ENCODE measurements at places on chromosomes 6 and 20.
A peak's percentile ranks its signal among the peaks of the same experiment; 100 is the strongest.

GRCh38 chr6:105024803-105025202 is 67.9 kb downstream of the LIN28B start:
- no peak for DNase-seq

GRCh38 chr20:922781-923180 is 6.6 kb upstream of the ANGPT4 start:
- DNase-seq = no peak

- DNase-seq = no peak
Observed at GRCh38 chr6:70857387-70858077, 99.3 kb downstream of the B3GAT2 start.

DNA sequence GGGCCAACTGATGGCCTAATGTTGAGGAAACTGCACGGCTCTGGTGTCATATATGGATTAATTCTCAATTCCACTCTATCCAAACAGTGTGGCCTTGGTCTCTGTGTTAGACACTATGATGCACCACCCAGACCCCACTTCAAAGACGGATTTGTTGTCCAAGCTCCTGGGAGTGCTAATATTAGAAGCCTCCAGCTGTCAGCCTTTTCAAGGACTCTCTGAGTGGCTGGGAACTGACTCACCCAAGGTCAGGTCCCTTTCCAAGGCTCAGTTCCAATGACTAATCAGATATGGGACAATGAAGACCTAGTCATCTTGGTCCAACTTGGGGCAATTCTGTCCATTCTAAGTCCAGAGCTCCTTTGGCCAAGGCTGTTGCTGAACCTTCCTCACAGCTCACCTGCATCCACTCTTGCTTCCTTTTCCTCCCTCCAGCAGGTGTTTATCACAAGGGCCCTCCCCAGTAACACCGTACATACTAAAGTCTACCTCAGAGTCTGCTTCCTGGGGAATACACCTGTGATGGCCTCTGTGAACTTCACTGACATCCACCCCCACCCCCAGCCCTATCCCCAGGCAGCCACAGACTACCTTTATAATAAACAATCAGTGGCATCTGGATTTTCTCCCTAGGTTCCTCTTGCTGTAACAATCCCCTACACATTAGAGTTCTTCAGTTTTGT is 7.2 kb upstream of the IL20RA start:
- no peak for DNase-seq

GRCh38 chr20:10219993-10220750 is 1.5 kb downstream of the SNAP25 start:
- no peak for DNase-seq

GRCh38 chr20:32511358-32512046 is 73.6 kb downstream of the NOL4L start:
- no peak for DNase-seq

GRCh38 chr20:62808211-62808865 is 3.7 kb downstream of the OGFR start:
- DNase-seq = peak; percentile 57

DNA sequence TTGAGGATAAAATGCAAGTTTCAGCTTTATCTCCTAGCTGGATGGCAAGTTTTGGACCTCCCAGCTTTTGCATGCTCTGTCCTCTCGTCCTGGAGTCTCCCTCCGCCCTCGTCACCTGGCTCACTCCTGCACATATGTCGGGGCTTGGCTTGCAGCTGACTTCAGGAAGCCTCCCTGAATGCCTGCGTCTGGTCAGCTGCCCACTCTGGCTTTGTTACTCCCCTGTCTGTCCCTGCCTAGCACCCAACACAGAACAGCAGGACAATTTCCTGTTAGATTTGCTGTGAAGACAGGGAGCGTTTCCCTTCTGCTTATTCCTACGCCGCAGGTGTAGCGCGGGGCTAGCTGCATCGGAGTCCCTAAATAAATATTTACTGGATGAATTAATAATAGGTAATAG is 5.4 kb downstream of the JPH2 start:
- no peak for DNase-seq

DNA sequence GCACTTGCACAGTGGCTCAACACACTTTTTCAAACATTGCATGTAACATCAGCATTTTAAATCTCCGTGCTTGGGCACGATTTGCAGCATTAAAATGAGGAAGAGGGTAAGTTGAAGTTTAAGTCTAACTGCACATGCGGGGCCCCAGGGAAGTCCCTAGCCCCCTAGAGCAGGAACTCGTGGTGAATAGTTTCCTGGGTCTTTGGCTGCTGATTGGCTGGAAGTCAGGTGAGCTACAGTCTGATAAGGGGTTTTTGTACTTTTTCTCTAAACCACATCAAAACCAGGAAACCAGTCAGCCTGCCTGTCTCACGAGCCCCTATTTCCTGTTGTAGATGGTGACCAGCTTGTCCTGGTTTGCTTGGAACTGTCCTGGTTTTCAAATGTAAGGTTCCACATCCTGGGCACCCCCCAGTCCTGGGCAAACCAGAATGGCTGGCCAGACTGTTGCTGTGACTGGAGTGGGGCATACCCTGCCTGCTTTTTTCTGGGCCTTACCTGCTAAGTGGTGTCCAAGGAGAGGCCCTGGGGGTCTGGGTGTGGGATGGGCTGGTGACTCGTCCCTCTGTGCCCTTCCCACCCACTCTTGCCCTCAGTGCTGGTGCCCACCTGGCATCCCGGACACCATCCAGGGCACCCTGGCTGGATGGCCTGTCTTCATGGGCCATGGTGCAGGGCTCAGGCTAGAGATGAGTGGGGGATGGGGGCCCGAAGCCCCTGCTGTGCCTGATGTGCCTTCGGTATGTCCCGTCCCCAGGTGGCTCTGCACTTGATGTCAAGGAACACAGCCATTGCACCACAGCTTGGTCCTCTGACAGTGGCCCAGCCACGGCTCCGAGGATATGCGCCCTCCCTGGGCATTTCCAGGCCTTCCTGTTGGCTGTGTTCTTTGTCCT is 31.8 kb downstream of the SUN5 start:
- no peak for DNase-seq

DNA sequence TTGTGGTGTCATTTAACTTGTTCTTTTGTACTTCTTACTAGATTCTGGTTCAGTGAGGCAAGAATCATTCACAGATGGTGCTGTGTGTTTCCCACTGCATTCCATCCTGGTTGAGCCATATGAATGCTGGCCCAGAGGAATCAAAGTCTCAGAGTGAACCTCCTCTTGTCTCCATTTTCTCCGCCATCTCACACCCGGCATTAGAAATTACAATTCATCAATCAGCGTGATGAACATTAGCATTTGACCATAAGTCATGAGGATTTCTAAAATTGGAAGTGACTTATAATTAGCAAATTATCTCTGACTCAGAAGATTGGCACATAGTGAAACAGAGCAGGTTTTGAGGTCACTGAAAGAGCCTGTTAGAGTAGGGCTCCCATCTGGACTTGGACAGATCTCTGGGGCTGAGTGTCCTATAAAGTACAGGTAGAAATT is 25.2 kb downstream of the TNFAIP3 start:
- no peak for DNase-seq

DNA sequence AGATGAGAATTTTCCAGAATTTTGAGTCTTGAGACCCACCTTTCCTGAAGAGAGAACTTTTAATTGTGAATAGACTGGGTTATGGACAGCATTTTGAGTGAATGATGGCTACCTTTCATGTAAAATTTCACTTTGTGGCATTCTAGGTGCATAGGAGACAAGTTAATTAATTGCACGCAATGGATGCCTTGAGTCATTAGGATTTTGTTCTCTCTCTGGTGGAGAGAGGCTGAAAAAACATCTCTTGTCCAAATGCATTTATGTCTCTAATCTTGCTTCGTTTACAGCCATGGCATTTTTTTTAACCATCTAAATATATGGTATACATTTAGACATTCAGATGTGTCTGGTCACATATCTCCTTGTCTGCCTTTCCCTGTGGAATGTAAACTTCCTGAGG is 3.1 kb downstream of the RHAG start:
- no peak for DNase-seq

DNA sequence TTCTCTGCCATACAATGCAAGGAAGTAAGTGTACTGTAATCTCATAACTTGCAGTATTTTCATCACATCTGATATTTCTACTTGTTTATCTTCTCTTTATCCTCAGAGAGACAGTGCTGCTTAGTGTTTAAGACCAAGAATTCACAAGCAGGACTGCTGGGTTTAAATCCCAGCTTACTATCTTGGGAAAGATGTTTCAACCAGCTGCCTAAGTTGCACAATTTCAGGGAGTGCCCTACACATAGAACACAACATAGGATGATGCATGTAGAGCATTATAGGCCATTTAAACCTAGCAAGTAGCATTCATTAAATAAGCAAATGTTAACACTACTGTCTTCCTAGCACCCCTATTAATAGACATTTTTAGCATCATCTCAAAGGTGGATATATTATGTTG is 205.2 kb upstream of the CEP162 start:
- no peak for DNase-seq

DNA sequence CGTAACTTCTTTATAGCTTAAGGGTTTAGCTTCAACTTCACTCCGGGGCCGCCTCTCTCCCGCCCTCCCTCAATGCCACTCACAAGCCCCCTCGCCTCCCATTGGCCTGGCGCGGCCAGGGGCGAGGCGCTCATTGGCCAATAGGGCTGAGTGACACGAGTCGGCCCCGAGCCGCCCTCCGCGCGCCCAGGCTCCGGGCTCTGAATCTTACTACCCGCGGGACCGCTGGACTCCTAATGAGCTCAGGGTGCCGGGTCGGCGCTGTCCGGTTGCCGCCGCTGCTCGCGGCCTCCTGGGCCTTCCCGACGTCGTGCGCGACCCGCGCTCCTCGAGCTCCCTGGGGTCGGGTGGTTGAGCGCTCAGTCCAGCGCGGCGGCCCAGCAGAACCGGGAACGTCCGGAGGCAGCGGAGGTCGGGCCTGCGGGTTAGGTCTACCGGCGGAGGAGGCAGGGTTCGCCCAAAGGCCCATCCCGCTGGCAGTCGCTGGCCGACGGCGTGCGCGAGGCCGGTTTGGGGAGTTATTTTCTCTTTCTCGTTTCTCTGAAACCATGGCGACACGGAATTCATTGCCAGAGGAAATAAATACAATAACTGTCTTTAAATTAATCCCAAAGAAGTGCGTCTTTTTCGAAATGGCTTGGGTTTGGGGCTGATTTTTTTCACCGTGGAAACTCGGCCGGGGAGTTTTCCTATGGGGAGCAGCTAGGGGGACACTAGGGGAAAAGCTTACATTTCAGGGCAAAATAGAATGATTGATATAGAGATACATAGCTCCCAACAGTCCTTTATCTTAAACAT is at the start of gene SIM1:
TSS of gene SIM1 (minus strand) at position 19 of the 798 bp plus-strand sequence. CDS start 1,453 bp downstream, outside the sequence.
- no peak for DNase-seq

DNA sequence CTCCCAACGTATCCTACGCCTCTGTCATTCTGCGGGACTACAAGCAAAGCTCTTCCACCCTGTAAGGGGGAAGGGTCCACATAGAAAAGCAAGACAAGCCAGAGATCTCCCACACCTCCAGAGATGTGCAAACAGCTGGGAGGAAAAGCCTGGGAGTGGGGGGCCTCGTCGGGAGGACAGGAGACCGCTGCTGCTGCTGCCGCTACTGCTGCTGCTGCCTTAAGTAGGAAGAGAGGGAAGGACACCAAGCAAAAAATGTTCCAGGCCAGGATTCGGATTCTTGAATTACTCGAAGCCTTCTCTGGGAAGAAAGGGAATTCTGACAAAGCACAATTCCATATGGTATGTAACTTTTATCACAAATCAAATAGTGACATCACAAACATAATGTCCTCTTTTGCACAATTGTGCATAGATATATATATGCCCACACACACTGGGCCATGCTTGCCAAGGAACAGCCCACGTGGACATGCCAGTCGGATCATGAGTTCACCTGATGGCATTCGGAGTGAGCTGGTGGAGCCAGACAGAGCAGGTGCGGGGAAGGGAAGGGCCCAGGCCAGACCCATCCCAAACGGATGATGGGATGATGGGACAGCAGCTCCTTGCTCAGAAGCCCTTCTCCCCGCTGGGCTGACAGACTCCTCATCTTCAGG is 108.8 kb upstream of the RAB32 start:
- no peak for DNase-seq

DNA sequence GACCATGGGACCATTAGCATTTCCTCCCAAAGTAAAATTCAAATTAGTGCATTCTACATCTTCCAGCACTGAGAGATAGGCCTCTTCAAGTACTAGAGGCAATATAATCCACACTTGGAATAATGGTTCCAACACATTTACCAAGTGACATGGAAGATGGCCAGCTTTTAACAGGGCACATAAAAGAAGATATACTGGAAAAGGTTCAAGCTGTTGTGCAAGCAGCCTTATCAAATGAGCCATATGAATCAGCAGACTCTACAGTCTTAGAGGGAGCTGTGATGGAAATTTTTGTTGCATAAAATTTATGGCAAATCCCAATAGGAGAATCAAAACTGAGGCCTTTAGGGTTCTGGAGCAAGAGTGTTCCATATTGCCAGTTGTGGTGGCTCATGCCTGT is 526.6 kb upstream of the IRAK1BP1 start:
- DNase-seq = no peak

DNA sequence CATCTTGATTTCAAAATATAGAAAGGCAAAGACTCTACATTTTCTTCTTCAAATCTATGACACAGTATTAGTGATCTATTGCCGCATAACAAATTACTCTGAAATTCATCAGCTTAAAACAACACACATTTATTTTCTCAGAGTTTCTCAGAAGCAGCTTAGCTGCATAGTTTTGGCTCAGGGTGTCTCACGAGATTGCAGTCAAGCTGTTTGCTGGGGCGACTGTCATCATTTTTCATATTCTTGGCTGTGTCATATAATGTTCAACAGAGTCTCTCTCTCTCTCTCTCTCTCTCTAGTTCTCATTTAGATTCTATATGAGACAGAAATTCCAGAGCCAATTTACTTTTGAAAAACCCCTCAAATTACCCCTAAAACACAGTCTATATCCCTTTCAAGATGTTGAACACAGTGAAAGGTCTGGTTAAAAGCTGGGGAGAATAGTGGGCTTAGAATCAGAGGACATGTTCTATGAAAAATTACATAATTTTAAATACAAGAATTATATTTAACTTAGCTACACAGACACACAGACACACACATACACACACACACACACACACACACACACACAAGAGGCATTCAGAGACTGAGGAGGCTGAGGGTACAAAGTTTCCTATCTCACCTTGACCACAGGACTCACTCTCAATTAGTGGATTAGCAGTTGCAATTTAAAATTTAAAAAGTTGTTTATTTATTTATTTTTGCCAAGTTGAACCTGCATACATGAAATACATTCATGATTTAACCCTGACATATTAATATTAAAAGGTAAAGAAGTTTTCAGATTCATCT is 86.7 kb downstream of the MKKS start:
- DNase-seq = no peak

- no peak for DNase-seq
Observed at GRCh38 chr6:118558464-118559217, 10.5 kb downstream of the PLN start.

GRCh38 chr20:64077876-64078551 is 1.3 kb downstream of the RGS19 start:
- no peak for DNase-seq

GRCh38 chr20:23298926-23299672 is 51.5 kb upstream of the NXT1 start:
- no peak for DNase-seq

Data from tibial nerve (tissue), 4 donors.